ENCODE measurements at places on chromosomes 5 and 9.

- DNase-seq, result no peak
These were observed 2.5 kb downstream of the FLT4 start for GRCh38 chr5:180646963-180647305.

- DNase-seq, result no peak
These were observed 152.3 kb upstream of the OR13F1 start for GRCh38 chr9:104351726-104352125.

GRCh38 chr5:102823441-102823874, 68.4 kb downstream of the PAM start:
- DNase-seq, result no peak

GRCh38 chr9:114696814-114697544, 15.0 kb upstream of the TEX48 start:
- DNase-seq, result peak; percentile 31

DNA sequence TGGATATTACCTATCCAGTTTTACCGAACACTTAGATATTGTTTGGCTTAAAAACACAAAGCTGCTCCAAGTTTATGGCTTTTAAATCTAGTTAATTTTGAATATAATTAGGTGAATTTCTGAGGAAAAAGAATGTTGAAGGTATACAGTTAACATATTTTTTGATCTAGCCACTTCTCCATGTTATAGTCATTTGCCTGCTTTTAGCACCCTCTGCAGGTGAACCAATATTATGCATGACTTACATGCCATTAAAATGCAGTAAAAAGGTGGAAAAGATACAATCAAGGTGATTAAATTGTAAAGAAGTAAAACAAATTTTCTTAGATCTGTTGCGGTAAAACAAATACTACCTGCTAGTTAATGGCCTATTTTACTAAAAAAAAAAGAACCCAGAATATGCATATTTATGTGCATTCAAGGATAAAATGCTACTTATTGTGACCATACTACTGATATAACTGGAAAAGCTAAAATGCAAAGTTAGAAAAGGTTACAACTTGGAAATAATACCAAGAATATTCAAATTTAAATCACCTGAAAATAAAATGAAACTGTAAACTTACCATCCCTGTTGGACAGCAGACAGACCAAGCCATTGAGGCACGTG, 132.1 kb downstream of the AP3B1 start:
- no peak for DNase-seq

DNA sequence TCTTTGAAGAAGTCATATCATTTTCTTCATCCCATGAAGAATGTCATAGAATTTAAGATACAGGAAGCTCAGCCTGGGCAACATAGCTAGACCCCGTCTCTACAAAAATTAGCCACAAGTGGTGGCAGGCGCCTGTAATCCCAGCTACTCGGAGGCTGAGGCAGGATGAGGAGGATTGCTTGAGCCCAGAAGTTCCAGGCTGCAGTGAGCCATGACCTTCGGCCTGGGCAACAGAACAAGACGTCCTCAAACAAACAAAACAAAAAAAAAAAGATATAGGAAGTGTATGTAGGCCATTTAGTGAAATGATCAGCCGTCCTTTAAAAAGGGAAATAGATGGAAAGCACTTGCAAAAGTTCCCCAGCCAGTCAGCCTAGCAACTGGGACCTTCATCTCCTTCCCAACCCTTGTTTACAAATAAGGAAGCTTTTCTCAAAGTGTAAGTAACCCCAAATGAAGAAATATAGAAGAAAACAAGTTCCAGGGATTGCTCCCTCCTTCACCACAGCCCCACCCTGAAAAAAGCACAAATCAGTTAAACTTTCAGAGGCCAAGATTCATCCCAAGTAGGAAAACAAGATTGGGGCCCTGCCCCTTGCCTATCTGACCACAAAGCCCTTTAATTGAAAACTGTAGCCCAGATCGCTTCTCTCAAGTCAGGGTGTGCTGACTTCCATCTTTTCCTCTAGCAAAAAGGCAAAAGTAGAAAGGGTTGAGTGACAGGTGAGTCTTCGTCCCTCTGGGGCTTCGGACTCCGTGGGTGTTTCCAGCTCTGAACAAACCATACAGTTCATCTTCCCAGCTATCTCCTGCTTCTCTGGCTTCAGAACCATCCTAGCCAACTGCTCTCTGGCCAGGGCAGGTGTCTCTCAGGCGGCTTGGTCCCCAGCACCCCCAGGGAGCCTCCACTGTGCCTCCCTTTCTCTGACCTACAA, 1.2 kb downstream of the SLC31A2 start:
- no peak for DNase-seq

DNA sequence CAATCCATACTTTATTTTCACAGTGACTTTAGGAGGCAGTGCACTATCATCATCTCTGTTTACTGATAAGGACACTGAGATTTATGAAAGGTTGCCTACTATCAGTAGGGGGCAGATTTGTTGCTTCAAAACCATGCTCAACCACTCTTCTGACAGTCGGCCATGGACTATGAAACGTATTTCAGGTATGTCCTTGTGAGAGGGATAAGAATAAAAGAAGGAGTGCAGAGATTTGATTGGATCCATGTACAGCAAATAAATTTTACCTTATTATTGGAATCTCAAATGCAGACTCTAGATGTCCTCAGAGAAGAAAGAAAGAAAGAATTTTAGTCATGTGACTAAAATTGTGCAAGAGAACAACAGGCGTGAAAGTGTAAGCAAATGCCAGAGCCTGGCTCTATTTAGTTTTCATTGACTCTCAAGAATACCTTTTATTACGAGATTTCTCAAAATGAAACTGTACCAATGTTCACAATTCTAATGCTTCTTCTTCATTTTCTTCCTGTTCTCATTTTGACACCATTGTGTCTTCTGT, 296.6 kb upstream of the RASA1 start:
- no peak for DNase-seq

DNA sequence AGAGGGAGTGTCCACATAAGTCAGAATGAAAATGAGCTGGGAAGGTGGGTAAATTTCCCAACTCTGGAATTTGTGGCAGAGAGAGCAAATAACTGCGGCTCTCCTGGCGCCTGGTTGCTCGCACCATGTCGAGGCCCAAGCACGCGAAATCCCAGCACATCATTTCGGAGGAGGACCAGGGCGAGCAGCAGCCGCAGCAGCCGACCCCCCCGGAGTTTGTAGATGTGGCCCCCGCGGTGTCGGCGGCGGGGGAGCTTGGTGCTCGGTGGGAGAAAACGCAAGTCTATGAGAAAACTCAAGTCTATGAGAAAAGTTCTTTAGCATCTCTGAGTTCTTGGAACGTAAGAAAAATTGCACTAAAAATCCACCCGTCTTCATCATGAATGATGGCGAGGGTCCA, 60.3 kb downstream of the ACTBL2 start:
- no peak for DNase-seq

DNA sequence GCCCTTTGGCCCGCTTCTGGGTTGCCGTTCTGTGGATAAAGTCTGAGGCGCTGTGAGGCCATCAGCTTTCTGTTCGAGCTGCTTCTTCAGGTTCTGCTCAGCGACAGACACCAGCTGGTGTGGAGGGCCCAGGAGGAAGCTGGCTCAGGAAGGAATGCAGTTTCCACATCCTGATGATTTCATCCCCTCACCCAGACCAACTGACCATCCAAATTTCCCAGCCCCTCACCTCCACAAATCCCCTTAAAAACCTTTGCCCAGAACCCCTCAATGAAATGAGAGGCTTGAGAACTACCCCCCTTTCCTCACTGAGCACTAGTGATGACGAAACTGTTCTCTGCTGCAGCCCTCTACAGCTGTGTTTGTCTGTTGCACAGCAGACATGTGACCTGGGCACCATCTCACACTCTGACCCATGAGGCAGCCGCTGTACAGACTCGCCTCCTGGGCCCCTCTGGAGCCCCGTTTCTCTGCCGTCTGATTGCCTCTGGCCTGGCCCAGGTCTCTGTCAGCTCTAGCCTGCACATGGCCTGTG, 45.4 kb downstream of the SPATA31C2 start:
- no peak for DNase-seq

- DNase-seq, result no peak
These were observed 348.0 kb downstream of the SEMA5A start for GRCh38 chr5:9197881-9198260.

DNA sequence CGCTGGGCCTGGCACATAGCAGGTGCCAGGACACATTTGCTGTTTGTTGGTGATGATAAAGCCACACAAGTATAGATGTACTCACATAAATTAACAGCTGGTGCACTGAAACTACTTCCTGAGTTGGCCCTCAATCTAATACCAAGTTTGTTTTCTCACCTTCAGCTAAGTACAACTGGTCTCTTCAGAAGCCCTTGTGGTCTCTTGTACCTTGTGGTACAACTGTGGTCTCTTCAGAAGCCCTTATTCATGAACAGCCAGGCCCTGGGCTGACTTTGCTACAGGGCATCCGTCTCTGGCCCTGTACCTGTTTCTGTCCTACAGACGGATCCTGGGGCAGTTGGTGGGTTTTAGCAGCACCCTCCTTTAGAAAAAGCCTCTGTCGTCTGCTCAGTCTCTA, 81.5 kb downstream of the DAB2IP start:
- DNase-seq, result no peak

DNA sequence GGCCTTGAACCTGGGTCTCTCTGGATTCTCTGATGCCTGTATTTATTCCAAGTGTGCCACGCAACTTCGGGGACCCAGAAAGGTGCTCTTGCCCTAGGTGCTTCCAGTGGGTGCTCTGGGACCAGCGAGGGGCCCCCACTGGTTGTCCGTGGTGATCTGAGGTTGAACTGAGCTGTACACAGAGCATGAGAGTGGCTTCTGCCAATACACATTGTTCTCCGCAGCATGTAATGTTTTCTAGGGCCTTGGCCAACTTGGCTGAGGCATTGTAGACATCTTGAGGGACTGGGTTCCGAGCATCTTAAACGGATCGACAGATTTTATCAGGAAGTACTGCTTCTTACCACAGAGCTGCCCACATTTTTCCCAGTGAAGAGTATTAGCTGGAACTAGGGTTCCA, 117.9 kb downstream of the MTX3 start:
- DNase-seq, result no peak

GRCh38 chr5:106727071-106727470, 943.7 kb downstream of the EFNA5 start:
- no peak for DNase-seq
